ENCODE measurements at places on chromosomes 7 and 10. TPM values are rescaled to one million over a fixed set of nuclear protein-coding genes. Genes with fewer than 3 reads are reported as not detected.

The TBXAS1 gene
- polyA plus RNA-seq: 1.9 TPM

The CFAP43 gene
- polyA plus RNA-seq: 0.14 TPM

The ADAMTS14 gene
- polyA plus RNA-seq: not detected

The NPSR1 gene
- polyA plus RNA-seq: not detected

The GJD4 gene
- polyA plus RNA-seq: not detected

The MEOX2 gene
- polyA plus RNA-seq: not detected

The PIK3AP1 gene
- 0.46 TPM for polyA plus RNA-seq

The PHKG1 gene
- polyA plus RNA-seq: 1.4 TPM

The MACROH2A2 gene
- 4.6 TPM for polyA plus RNA-seq

The MMRN2 gene
- polyA plus RNA-seq: 0.34 TPM

The ZNF853 gene
- polyA plus RNA-seq: 0.50 TPM

The ADAM22 gene
- polyA plus RNA-seq: 0.92 TPM

The PLEKHS1 gene
- not detected for polyA plus RNA-seq

The UROS gene
- 59.2 TPM for polyA plus RNA-seq

The LIPJ gene
- polyA plus RNA-seq: not detected

The TRPV6 gene
- polyA plus RNA-seq: not detected

The INHBA gene
- polyA plus RNA-seq: not detected

The CLCN1 gene
- not detected for polyA plus RNA-seq

The MAGI2 gene
- not detected for polyA plus RNA-seq

The TMEM140 gene
- polyA plus RNA-seq: 29.4 TPM

The PRSS37 gene
- not detected for polyA plus RNA-seq

Measured in naive thymus-derived CD4-positive, alpha-beta T cell (primary cell).